ENCODE measurements at places on chromosomes 2 and 18.
A peak's percentile ranks its signal among the peaks of the same experiment; 100 is the strongest.

- no peak for DNase-seq
Measured at GRCh38 chr2:33425586-33426031, 50.8 kb upstream of the RASGRP3 start.

- peak; percentile 74 for DNase-seq
Measured at GRCh38 chr2:199485732-199486335, 28.1 kb upstream of the SATB2 start.

DNA sequence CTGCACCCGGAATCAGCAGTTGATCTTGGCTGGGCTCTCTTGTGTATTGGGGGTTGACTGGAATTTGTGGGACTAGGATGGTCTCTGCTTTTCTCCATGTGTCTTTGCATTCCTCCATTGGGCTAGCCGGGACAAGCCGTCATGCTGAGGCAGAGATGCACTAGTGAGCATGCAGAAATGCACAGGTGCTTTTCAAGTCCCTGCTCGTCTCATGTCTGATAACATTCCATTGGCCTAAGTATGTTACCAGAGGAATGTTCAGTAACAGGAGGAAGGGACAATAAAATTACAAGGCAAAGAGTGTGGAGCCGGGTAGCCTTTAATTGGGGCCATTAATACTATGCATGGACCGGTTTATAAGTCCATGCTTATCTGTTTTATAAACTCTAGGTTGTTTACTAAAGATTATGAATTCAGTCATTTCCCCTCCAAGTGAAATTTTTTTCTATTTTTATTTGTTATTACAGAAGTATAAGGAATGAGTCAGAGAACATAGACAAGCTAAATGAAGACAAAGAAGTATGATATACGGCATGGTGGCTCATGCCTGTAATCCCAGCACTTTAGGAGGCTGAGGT lies 24.4 kb upstream of the AAK1 start:
- peak; percentile 59 for DNase-seq

DNA sequence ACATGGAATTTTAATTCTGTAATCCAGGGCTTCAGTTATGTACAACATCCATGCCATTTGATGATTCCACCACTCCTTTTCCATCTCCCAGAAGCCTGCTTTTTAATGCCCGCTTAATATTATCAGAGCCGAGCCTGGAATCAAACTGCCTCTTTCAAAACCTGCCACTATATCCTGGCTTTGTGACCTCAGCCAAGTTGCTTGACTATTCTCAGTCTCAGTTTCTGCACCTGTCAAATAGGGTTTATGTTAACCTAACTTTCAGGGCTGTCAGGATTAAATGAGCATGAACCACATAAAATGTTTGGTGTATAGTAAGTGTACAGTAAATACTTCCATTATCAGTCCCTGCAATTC lies 108.7 kb downstream of the XRCC5 start:
- DNase-seq: no peak

DNA sequence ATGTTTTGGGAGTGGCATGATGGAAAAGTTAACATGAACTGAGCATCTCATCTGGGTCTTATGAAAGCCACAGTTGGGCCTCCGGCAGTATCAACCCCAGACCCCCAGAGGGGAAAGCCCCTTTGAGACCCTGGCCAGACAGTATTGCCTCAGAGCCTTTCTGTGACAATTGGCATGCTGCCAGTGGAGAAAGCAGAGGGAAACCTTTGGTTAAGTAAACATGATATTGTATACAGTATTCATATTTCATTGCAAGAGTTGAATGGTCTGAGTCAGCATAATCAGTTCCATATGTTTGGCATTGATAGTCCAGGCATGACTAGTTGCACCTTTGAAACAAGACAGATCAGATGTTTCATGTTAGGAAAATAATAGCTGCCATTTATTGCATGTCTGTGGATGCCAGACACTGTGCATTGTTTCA lies 20.0 kb downstream of the MERTK start:
- no peak for DNase-seq

DNA sequence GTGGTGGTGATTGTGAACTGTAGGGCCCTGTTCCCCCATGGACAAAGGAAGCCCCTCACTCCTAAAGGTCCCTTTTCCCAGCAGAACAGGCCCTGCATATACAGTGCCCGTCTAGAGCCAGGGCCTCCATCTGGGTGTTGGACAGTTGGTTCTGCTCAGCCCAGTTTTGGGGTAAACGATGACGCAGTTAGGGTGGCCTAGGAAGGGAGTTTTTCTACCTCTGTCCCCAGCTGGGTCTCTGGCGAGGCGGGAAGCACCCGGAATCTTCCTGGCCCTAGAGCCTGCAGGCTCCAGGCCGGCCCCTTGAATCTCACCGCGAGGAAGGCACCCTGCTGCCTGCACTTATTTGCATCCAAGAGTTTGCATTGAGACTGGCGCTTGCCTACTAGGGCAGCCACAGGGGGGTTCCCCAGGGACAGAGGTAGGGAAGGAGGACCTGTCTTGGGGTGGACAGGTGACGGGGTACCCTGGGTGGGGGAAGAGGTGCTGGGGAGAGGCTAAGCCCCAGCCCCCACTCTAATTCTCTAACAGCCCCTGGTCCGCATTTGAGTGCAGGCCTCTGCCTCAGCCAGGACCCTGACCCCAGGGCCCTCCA lies 529 bp upstream of the MTA3 start:
- DNase-seq: no peak

- DNase-seq: peak; percentile 23
Measured at GRCh38 chr2:193517615-193518014, 1322.9 kb upstream of the TMEFF2 start.

DNA sequence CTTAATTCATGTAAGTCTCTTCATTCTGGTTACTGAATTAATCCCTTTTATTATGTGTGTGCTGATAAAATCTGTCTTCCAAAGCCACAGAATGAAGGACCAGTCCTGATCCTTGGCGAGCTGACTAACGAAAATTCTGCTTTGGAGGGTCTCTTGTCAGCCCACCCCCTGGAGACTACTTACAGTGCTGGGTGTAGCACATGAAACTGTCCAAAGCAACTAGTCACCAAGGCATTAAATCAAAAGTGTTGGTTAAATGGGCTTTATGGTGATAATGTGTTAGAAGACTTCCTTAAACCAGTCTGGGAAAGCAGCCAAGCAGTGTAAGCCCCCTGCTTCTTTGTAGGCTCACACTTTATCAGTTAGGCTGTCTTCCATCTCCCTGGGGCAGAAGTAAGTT lies 420.2 kb downstream of the SUCLG1 start:
- DNase-seq: peak; percentile 5

DNA sequence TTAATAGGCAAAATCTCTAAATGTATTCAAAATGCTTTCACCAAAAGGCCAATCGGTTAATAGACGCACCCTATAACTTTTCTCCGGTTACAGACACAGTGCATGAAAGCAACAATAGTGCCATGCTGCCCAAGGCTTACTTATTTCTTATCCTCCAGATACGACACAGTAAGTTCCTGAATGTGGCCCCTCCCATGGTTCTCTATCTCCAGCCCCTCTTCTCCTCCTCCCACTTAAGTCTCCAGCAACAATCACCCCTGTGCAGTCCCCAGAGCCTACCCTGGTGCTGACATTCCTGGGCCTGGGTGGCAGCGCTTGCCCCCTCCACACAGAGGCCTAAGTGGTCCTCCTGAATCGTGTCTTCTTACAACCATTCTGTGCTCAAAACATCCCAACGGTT lies 3.6 kb downstream of the KIDINS220 start:
- no peak for DNase-seq

- no peak for DNase-seq
Measured at GRCh38 chr2:182463760-182464159, 36.9 kb upstream of the PDE1A start.

DNA sequence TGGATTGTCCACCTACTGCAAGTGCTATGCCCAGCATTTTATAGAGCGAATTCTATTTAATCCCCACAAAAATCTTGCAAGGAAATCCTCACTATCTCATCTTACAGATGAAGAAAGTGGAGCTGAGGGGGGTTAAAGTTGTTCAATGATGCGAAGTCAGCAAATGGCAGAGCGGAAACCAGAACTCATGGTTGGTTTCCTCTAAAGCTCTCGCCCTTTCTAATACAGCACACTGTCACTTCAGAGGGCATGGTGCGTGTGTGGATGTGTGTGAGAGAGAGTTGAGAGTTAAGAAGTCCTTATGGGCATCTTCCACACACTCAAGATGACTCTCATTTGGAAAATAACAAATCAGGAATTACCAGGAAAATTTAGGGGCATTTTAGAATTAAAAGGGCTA lies 78.4 kb downstream of the TGFA start:
- no peak for DNase-seq

All from HT-29 (cell line).